CD4-positive, alpha-beta T cell treated with Interleukin-15 for 4 hours (primary cell): ENCODE measurements at places on chromosomes 13 and 19.

DNA sequence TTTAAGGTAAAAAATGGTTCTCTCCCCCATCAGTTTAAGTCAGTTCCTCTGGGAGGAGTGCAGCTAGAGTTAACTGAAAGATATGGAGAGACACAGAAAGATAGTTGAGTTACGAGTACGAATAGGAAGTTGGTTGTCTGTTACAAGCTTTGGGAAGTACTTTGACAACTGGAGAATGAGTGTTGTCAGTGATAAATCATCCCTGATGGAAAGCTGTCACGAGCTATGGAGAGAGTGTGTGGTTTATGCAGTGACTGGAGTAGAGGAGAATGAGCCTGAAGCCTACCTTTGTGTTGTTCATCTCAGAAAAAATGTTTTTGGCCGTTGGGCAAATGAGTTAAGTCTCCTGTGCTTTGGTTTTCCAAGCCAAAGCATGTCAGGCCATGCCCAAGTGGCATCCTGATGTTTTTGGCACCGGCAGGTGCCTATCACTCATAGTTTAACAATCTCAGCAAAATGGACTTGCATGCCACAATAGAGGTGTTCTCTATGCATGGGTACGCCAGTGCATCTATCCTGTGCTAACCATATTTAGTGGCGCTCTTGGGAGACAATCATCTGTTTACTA, 350.2 kb downstream of the IRS2 start:
- no peak for DNase-seq

- DNase-seq: no peak
Measured at GRCh38 chr19:51026554-51026831, at the start of gene KLK11. KLK11 (minus strand) TSS chr19:51026616; CDS start chr19:51025631, 985 bp downstream.

GRCh38 chr19:20503476-20503875, 62.1 kb downstream of the ZNF737 start:
- DNase-seq: no peak

GRCh38 chr19:48859711-48860572, 8.5 kb downstream of the PLEKHA4 start:
- DNase-seq: no peak

GRCh38 chr13:76387566-76387965, 498.6 kb downstream of the KCTD12 start:
- DNase-seq: no peak

GRCh38 chr19:2475018-2475701, 767 bp upstream of the GADD45B start:
- DNase-seq: peak; percentile 66

GRCh38 chr19:38531515-38531914, 86.2 kb downstream of the MAP4K1 start:
- no peak for DNase-seq

- no peak for DNase-seq
Measured at GRCh38 chr13:99956473-99957349, 14.9 kb downstream of the ZIC5 start.

GRCh38 chr13:67792151-67792676, 562.1 kb upstream of the PCDH9 start:
- DNase-seq: no peak
